Stimulated activated CD8-positive, alpha-beta memory T cell treated with anti-CD3 and anti-CD28 coated beads, Interleukin-7, amount 100 ng/mL, for 1 hour (primary cell): ENCODE measurements at places on chromosomes 3 and 15.

DNA sequence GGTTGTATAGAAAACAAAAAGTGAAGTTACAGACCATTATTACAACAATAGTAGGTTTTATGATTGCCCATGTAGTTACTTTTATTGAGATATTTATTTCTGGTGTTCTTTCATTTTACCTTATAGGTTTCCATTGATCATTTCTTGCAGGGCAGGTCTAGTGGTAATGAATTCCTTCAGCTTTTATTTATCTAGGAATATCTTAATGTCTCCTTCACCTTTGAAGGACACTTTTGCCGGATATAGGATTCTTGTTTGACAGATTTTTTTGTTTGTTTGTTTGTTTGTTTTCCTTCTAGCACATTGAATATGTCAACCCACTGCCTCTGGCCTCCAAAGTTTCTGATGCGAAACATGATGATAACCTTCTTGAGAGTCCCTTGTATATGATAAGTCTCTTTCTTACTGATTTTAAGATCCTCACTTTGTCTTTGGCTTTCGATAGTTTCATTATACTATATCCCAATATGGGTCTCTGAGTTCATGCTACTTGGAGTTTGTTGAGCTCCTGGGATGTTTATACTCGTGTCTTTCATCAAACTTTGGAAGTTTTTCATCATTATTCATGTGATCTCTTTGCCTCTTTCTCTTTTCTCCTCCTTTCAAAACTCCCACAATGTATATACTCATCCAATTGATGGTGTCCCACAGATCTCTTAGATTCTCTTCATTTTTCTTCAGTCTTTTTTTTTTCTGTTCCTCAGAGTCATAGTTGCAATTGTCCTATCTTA, 62.8 kb downstream of the GLCE start:
- DNase-seq: no peak

- DNase-seq: peak; percentile 5
These were observed 727 bp downstream of the RAP2B start for GRCh38 chr3:153162513-153163392.

DNA sequence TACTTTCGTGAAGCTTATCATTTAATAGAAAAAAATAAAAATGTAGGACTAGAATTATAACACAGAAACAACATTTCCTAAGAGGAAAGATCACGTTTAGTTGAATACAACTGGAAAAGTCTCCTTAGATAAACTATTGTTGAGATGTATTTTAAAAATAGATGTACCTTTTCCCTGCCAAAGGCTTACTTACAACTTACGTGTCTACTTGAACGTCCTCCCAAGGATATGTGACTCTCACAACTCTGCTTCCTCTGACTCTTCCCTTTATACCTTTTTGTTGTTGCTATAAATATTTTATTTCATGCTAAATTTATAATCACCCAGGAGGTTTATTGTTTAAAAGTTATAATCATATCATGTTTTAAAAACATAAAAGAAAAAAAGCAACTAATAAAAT, 908.0 kb upstream of the ROBO1 start:
- no peak for DNase-seq

DNA sequence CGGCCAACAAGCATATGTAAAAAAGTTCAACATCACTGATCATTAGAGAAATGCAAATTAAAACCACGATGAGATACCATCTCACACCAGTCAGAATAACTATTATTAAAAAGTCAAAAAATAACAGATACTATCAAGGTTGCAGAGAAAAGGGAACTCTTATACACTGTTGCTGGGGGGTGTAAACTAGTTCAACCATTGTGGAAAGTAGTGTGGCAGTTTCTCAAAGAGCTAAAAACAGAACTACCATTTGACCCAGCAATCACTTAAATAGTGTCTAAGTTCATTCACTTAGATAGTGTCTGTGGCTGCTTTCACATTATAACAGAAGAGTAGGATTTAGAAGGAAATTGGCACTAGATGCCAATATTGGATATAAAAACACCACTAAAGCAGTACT, 49.7 kb downstream of the CGGBP1 start:
- DNase-seq: no peak

- DNase-seq: no peak
These were observed 210.9 kb downstream of the DIPK2A start for GRCh38 chr3:144182501-144182900.

- DNase-seq: peak; percentile 37
These were observed 1.8 kb downstream of the DIPK2A start for GRCh38 chr3:143973259-143974021.
